Colonic mucosa (tissue), 4 donors: ENCODE measurements at places on chromosomes 3 and 15. TPM values are rescaled to one million over a fixed set of nuclear protein-coding genes. Genes with fewer than 3 reads are reported as not detected.

- DNase-seq: no peak
Observed at GRCh38 chr3:108088697-108089096, 2.1 kb downstream of the CD47 start.

DNA sequence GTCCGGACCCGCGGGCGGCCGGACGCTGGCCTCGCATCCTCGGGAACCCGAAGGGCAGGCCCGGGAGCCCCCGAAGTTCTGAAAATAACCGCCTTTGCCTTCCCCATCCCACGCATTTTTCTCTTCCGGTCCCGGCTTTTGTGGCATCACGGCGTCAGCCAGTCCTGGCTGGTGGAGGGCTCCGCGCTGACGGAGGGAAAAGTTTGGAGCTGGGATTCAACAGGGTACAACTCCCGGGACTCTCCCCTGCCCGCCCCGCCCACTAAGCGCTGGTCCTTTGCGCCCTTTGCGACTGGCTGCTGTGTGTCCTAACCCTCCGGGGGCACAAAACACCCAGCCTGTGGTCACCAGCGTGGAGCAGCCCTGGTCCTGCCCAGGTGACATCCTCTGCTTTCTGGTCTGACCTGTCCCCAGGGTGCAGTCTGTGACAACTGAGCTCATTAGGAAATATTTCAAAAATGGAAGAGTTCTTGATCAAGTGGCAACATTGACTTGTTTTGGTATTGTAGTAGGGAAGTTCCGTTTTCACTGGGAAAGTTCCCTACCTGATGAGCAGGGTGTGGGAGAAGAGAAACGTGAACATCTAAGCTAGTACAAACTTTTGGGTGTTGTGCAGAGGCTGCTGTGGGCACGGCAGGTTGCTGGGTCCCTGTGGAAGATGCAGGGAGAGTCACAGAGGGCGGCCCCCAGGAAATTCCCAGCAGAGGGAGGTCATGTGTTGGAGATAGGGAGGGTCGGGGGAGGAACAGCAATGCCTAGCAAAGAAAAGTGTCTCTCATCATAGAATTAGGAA lies 775 bp downstream of the ARNT2 start:
- DNase-seq: peak; percentile 18

- no peak for DNase-seq
Observed at GRCh38 chr15:92603278-92603677, 52.3 kb downstream of the FAM174B start.

DNA sequence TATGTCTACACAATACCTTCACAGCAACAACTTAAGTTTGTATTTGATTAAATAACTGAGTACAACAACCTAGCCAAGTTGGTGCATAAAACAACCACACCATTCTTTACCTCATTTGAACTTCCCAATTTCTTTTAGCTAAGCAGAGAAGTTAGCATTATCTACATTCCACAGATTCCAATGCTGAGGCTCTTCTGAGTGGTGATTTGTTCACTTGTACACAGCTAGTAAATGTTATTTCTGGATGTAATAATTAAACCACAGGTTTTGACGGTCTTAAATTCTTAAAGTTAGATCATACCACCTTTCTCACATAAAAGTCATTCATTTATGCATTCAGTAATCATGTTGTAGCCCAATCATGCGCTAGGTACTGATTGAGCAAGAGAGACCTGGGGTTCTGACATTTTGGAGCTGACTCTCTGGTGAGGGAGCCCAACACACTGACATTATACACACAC lies 102.5 kb downstream of the SST start:
- no peak for DNase-seq

DNA sequence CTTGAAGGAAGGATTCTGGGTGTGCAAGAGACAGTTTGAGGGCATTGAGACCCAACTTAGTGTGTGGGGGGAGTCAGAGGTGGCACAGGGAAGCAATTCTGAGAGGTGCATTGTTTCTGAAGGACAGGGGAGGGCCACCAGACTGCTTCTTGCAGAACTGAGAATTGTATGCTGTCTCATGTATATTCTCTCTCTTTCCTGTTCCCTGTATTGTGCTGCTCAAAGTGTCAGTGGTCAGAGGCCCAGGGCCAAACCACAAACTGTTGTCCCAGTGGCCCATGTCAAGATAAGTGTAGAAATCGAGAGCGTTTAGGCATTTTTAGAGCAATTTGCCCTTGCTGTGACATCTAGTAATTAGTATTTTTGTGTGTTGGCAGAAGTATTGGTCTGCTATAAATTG lies 567.1 kb downstream of the EDEM1 start:
- no peak for DNase-seq

- no peak for DNase-seq
Observed at GRCh38 chr3:139323146-139323545, 20.7 kb upstream of the MRPS22 start.

DNA sequence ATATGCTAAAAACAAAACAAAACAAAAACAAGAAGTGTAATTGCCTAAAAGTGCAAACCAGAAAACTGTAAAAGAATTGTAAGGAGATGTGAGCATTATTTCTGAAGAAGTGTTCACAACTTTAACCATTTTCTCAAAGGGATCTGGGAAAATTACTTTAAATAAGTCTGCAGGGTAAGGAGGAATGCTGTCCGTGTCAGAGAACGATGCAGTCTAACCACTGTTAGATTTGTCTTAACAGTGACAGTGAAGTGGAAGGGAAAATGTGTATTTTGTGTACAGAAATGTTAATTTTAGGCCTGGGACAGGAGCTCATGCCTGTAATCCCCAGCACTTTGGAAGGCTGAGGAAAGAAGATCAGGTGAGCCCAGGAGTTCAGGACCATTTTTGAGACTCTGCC lies 95.7 kb downstream of the DLG1 start:
- no peak for DNase-seq

- DNase-seq: no peak
Observed at GRCh38 chr3:72441284-72441994, 406.8 kb downstream of the SHQ1 start.

GRCh38 chr3:130950641-130951040 lies 56.8 kb downstream of the ATP2C1 start:
- DNase-seq: no peak

- no peak for DNase-seq
Observed at GRCh38 chr15:87228460-87228859, 1028.1 kb downstream of the NTRK3 start.

DNA sequence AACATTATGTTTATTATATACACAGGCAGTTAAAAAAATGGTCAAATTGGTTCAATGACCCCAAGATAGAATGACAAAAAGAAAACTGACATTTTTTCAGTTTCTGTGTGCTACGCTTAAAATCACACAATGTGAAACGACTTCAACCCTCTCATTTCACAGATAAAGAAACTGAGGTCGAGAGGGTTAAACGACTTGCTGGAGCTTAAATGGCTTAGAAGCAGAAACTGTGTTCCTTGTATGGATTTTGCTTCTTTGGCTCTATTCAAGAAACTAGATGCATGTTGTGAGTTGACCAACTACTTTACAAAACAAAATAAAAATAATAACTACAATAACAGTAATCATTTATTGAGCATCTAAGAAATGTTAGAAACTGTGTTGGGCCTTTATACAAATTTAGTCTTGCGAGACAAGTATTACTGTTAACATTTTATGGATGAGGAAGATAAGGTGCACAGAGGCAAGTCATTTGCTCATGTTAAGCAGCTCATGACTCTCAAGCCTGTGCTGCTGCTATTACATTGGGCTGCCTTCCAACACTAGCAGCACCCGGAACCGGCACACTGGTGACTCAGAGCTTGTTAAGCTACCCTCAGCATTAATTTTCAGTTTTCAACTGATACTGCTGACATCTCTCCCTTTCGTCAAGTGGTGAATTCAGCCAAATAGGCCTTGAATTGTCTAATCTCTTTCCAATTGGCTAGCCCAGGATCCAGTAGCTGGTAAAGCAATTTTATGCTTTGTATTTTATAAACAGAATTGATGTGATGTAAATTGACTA lies 487.6 kb downstream of the NAALADL2 start:
- peak; percentile 68 for DNase-seq

The THAP10 gene
- total RNA-seq: 5.0 TPM

The CCDC66 gene
- 13.9 TPM for total RNA-seq

The GJD2 gene
- not detected for total RNA-seq

The MCCC1 gene
- 24.9 TPM for total RNA-seq
